ENCODE measurements at places on chromosomes 6 and 20. TPM values are rescaled to one million over a fixed set of nuclear protein-coding genes. Genes with fewer than 3 reads are reported as not detected.

EDN3 gene
- not detected for polyA plus RNA-seq

PRRT1 gene
- polyA plus RNA-seq: 1.9 TPM

LINC00237 gene
- not detected for polyA plus RNA-seq

DEFB127 gene
- polyA plus RNA-seq: not detected

TCP11 gene
- polyA plus RNA-seq: not detected

PLEKHG1 gene
- 1.9 TPM for polyA plus RNA-seq

BPI gene
- polyA plus RNA-seq: not detected

OSTM1 gene
- polyA plus RNA-seq: 7.8 TPM

SRMS gene
- not detected for polyA plus RNA-seq

OR2J2 gene
- polyA plus RNA-seq: not detected

BPIFB2 gene
- not detected for polyA plus RNA-seq

TMEM244 gene
- not detected for polyA plus RNA-seq

RUNX2 gene
- polyA plus RNA-seq: 0.80 TPM

PCNA gene
- 82.3 TPM for polyA plus RNA-seq

SPATS1 gene
- polyA plus RNA-seq: not detected

MICB gene
- polyA plus RNA-seq: 0.83 TPM

DPPA5 gene
- not detected for polyA plus RNA-seq

CPNE5 gene
- 1.7 TPM for polyA plus RNA-seq

GINM1 gene
- polyA plus RNA-seq: 31.9 TPM

KHDRBS2 gene
- not detected for polyA plus RNA-seq

KHDC1L gene
- not detected for polyA plus RNA-seq

ELOVL4 gene
- polyA plus RNA-seq: 1.9 TPM

C20orf141 gene
- polyA plus RNA-seq: not detected

HIVEP1 gene
- polyA plus RNA-seq: 2.0 TPM
